ENCODE measurements at places on chromosomes 5 and 9.

DNA sequence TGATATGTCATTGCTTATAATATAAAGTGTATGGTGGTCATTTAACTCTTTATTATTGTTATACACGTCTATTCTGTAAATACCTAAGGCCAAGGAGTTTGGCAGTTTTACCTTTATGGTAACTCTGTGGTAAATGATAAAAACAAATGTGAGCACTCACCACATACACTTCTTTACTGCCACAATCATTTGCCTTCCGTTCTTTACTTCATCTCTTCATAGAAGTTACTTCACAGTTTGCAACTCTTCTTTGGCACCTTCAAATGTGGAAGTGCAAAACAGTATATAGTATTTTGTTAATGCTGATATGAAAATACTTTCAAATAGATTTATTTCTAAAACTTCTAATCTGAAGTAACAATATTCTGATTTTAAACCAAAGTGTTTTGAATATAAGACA is 4.4 kb upstream of the MEF2C start:
- no peak for DNase-seq

GRCh38 chr5:124343451-124343867 is 403.0 kb downstream of the ZNF608 start:
- DNase-seq: no peak

DNA sequence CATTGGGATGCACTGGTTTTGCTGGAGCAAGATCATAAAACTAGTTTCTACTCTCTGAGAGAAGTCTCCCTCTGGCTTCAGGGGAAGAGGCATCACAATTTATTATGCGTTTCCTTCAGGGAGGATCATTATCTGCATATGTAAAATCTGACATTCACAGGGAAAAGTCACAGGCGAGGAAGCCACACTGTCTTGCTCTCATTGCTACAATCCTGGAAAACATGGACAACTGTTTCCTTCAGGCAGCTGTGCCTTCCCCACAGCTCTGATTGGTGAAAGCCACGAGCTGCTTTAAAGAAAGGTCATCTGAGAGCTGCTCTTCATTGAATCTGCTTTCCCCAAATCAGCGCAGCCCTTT is 397.8 kb downstream of the MED10 start:
- DNase-seq: no peak

DNA sequence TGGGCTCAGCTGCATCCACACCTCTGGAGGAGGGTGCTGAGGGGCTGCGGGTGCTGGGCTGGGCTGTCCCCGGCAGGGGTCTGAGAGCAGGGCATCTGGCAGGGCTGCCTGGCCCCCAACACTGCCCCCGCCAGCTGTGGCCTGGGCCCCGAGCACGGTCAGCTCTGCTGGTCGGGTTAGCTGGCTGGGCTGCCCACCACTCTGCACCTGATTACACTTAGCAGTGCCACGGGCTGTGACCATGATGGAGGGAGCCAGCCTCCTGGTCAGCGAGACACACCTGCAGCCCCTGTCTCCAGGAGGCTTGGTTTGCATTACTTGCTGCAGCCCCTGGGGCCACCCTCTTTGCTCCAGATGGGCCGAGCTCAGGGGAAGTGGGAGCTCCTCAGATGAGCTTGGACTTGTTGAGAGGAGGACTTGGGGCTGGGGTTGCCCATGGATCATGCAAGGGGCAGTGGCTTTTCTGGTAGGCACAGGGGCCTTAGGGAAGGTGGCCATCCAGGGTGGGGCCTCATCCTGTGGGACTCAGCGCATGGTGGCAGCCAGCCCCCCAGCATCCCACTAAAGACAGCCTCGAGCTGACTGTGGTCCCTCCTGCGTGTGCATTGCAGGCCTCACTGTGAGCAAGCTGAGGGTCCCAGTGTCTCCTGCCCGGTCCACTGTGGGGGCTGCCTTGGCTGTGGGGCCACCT is 132.0 kb upstream of the FAM120A start:
- no peak for DNase-seq

DNA sequence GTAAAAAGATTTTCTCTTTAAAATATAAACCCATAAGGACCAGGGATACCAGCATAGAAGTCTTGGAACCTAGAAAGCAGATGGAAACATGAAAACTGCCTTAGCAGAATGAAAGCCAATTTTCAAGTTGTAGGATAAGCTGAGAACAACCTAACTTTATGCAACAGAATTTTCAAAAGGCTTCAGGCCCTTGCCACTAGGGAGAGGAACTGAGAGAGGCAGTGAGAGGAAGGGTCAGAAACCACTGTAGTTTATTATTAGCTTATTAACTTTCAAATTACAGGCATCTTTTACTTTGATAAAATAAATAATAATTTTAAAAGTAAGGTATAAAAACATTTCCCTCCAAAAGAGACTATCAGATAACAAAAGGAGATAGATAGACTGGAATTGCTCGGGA is 33.4 kb downstream of the FAM81B start:
- no peak for DNase-seq

- no peak for DNase-seq
These were observed 979 bp downstream of the PCDHGA12 start for GRCh38 chr5:141431286-141431685.

DNA sequence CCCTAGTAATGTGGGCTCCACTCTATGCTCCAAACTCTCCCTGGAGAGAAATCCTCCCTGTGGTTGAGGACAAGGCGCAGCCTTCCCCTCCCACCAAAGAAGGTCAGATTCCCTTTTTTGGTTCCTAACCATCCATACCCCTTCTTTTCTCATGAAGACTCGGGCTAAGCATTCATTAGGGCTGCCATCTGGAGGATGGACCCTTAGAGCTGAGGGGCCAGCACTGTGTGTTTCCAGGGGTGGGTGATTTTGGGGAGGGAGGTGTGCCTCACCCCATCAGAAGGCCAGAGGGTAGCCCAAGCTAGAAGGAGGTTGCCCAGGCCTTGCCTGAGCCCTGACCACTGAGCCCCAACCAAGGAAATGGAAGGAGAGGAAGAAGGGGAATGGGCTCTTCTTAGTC is 36.8 kb downstream of the TGFBI start:
- no peak for DNase-seq

- no peak for DNase-seq
These were observed 39.0 kb downstream of the ERGIC1 start for GRCh38 chr5:172872997-172873491.

GRCh38 chr9:131500939-131501541 is 1.7 kb upstream of the POMT1 start:
- DNase-seq: peak; percentile 64

DNA sequence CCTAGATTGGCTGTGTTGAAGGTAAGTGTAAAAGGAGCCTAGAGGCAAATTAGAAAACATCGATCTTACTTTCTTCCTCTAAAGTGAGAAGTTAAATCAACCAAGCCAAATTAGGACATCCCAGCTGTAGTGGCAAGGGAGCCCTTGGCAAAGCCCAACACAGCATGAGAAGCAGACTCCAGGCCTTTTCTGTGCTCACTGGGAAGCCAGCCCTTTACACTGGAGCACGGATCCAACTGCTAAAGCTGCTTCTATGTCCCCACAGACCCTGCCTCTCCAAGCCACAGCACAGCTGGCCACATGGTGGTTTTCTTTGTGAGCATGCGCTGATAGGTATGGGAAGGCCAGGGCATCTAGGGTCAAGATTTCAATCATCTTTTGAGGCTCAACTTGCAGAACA is 94.1 kb downstream of the APBA1 start:
- no peak for DNase-seq

DNA sequence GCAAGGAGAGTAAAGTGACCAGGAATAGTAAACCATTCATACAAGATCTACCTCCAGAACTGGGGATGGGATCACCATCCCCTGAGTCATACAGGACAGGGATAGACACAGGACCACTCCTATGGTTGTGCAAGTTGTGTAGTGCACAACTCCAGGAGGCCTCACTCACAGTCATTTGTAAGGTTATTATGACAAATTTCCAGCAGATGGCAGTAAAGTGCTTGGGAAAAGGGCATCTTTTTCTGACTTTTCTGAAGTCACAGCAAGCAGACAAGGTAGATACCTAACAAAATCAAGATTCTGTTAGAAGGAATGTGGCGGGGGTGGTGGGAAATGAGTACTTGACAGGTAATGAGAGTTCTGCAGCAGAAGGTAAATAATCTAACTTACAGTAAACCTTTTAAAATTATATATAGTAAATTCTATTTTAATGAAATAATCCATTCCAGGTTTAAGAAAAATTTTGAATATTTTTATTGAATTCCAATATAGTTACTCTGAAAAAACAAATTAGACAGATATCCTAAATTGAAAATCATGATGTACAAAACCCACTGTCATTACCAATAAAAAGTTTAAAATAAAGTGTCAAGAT is 16.7 kb upstream of the KIF27 start:
- no peak for DNase-seq

GRCh38 chr5:171309276-171310211 is 496 bp downstream of the TLX3 start:
- DNase-seq: peak; percentile 6

DNA sequence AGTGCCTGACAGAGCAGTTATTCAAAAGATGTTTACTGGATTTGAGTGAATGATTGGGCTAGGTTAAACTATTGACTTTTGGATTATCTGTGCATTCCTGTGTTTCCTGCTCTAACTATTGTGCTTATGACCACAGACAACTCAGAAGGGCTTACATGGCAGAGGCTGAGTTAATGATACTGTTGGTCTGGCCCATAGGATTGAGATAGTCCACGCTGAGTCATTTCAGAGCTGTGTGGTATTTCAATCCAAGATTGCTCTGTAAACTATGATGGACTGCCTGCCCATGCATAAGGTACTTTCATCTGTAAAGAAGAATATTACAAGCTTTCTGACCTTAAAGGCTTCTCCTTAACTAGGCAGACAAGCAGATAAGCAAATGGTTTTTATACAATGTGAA is 49.1 kb upstream of the SLIT3 start:
- no peak for DNase-seq

- DNase-seq: no peak
These were observed 194.0 kb upstream of the IRX1 start for GRCh38 chr5:3401635-3402034.
